Hematopoietic multipotent progenitor cell treated with erythropoietin and hydrocortisone succinate and interleukin-3 and kit ligand, for 4 days (in vitro differentiated cells): ENCODE measurements at places on chromosomes 12 and 14.

DNA sequence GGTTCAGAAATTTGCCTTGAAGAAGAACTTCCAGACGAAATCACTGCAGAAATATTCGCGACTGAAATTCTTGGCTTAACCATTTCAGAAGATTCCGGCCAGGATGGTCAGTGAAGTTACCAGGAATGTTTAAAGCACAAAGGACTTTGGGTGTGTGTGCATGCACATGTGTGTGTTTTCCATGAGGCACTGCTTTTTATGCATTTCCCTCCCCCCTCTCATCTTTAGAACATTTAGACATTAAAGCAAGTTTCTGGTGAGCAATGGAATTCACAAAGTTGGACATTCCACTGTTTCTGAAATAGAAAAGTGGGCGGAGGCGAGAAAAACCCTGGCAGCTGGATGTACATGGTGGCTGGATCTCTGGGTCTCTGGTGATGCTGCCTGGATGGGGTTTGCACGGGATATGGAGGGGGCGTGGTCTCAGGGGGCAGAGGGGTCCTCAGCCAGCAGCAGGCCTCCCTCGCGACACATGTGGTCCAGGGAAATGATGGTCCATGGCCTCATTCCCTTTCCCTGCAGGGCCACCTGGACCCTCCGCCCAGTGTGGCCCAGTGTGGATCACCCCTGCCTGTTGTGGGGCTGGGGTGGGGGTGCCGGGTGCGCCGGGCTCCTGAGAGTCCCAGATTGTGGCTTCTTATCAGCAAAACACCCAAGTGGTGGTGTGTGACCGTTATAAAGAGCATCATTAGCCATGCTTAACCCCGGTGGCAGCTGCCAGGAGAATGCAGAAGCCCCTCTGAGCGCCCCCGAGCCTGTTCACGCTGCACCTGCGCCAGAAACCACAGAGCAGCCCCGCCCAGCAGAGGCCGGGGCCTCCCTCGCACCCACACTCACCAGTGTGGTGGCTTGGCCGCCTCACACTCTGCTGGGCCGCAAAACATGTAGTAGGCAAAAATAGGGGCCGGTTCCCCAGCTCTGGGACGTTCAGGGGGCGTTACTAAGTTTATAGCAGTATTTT lies 17.8 kb upstream of the BCL7A start:
- DNase-seq, result peak; percentile 96

GRCh38 chr12:89319122-89319521 lies 33.2 kb downstream of the DUSP6 start:
- DNase-seq, result no peak

- DNase-seq, result no peak
Observed at GRCh38 chr12:27966870-27967269, 5.7 kb downstream of the PTHLH start.

- DNase-seq, result no peak
Observed at GRCh38 chr14:90458536-90458935, 61.7 kb downstream of the CALM1 start.

DNA sequence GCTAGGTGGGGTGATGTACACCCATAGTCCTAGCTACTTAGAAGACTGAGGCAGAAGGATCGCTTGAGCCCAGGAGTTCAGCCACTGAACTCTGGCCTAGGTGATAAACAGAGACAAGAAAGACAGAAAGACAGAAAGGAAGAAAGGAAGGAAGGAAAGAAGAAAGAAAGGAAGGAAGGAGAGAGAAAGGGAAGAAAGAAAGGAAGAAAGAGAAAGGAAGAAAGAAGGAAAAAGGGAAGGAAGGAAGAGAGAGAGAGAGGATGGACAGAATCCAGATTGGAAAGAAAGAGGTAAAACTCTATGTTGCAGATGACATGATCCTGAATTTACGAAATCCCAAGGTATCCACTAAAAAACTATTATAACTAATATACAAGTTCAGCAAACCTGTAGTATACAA lies 8.2 kb downstream of the INTS13 start:
- no peak for DNase-seq

- no peak for DNase-seq
Observed at GRCh38 chr12:50647031-50647430, 116.9 kb upstream of the ATF1 start.

GRCh38 chr12:63822352-63822751 lies 22.1 kb upstream of the SRGAP1 start:
- DNase-seq, result no peak
